Right lung (tissue), 10 donors: ENCODE measurements at places on chromosomes 12 and 14.
A peak's percentile ranks its signal among the peaks of the same experiment; 100 is the strongest.

- no peak for DNase-seq
These were observed 26.3 kb downstream of the NKX2-1 start for GRCh38 chr14:36493761-36494160.

DNA sequence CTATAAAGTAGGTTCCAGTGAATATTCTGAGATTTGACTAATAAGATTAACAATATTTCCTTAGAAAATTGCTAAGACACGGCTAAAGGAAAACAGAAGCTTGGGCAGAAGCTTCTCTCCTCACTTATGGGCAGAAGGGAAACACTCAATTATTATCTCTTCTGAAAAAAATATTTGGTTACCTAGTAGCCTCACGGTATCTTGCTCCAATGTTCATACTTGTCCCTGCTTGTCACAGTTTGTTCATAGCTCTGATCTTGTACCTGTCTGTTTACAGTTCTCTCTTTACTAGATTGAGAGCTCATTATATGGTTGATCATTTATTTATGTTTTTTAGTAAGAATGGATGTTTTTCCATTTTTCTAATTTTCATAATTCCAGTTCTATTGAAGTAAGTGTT lies 458.0 kb upstream of the ATP2B1 start:
- no peak for DNase-seq

DNA sequence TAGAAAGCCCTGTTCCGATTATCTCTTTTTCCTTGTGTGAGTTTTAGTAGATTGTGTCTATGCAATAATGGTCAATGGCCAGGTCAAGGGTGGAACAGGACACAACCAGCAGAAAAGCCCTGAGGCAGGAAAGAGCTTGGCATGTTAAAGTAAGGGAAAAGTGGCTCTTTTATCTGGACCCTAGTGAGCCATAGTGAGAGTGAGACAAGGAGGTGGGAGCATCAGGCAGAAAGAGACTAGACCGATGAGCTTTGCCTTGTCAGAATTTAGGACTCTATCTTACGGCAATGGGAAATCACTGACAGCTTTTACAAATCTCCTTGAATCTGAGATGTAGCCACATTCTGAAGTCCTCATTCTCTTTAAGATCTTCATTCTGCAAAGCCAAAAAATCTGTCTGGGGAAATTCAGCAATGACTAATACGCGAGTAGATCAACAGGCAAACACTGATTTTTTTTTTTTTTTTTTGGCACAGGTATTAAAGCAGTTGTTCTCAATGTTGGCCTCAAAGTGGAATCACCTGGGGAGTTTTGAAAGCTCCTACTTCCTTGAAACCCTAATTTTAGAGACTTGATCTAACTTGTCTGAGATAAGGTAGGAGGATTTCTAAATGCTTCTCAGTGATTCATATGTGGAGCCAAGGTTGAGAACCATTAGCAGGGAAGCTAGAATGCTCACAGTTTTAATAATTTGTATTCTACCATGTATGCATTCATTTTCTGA lies 33.9 kb downstream of the TMEM19 start:
- DNase-seq, result no peak

- DNase-seq, result no peak
These were observed 1.5 kb downstream of the COL2A1 start for GRCh38 chr12:48002773-48003218.

- DNase-seq, result no peak
These were observed 151.7 kb downstream of the PDZRN4 start for GRCh38 chr12:41339784-41340183.

DNA sequence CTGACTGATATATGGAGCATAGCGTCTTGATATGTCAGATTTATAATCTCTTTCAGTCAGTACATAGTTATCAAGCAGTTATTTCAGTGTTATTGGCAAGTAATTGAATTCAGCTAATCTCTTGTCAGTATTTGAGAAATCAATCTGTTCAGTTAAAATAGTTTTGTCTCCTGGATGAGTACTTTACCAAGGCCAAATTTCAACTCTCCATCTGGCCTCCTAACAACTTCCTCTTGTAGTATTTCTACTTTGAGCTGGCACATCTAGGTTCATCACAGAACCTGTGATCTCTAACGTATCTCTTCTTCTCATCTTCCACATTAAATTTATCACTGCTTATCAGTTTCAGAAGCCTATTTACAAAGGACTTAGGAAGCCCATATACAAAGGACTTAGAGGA lies 690.5 kb downstream of the C12orf50 start:
- DNase-seq, result no peak

DNA sequence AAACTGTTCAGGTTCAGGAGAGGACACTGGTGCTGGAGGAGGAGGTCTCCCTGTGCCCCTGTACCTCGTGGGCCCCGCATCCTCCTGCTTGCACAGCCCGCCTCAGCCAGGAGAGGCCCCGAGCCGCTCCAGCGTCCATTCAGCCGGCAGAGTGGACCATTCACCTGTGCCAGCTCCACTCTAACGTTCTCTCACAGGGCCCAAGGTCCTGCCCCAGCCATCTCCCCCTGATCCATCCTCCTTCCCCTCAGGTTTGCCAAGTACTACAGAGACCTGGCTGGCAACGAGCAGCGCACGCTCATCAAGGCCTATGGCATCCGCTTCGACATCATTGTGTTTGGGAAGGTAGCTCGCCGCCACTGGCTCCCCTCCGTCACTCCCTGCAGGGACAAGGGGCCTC lies 22.2 kb downstream of the P2RX4 start:
- DNase-seq, result no peak

GRCh38 chr14:105742531-105742848 lies 216.1 kb downstream of the TMEM121 start:
- DNase-seq, result no peak

- no peak for DNase-seq
These were observed 66.0 kb downstream of the BMP4 start for GRCh38 chr14:53890611-53891101.

GRCh38 chr14:101228949-101229541 lies 325.5 kb upstream of the RTL1 start:
- no peak for DNase-seq

- no peak for DNase-seq
These were observed 261 bp upstream of the MLH3 start for GRCh38 chr14:75051556-75051899.

DNA sequence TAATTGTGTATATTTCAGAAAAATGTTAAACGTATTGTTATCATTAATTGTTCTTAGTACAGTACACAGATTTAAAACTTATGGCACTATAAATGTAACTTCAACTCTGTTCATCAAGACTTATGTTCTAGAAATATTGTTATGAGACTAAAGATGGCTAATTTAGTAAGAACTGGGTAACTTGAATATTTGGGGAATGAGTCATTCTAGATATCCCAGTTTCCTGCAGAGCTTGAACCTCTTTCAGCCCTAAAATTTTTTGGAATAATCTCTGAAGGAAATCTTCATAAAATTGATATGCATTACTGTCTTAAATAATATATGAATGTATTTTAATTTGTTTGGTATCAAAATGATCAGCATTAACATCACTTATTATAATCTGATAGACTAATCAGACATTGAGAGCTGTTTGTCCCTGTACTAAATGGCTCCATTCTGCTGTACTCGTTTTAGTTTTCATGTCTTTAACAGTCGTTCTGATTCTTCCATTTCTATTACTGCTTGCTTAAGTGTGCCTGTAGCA lies 87.1 kb downstream of the VEZT start:
- no peak for DNase-seq

DNA sequence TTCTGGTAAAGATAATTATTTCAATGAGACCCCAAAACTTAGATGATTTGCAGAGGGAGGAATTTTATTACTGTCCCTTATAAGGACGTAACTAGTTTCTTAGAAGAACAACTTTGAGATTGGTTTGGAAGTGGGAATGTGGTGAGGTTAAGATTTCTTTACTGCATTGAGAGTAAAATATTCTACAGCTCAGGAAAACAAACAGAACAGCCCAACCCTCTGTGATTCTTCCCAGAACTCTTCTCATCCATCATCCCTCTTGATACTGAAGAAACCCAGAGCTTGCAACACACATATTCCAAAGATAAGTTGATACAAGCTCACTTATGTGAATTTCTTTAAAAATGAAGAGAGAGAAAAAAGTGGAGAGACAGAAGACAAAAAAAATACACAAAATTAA lies 234.2 kb downstream of the CRADD start:
- DNase-seq, result no peak

- DNase-seq, result no peak
These were observed 41.7 kb downstream of the SUSD6 start for GRCh38 chr14:69652942-69653684.

GRCh38 chr12:62714774-62715721 lies 219.9 kb downstream of the PPM1H start:
- peak; percentile 58 for DNase-seq

DNA sequence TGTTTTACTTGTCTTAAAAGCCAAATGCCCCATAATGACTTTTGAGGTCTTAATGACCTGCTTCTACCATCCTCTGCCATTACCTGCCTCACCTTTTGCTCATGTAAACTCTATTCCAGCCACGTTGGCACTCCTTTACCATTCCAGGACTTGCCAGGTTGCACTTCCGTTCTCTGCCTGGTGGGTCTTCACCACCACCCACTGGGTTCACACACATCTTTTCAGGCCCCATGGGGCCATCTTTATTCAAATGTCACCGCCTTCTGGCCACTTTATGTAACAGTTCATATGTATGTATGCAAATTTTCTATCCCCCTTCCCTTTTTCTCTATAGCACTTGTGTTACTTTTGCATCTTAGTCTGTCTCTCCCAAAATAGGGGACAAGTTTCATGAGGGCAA lies 57.7 kb downstream of the ATP2A2 start:
- no peak for DNase-seq

DNA sequence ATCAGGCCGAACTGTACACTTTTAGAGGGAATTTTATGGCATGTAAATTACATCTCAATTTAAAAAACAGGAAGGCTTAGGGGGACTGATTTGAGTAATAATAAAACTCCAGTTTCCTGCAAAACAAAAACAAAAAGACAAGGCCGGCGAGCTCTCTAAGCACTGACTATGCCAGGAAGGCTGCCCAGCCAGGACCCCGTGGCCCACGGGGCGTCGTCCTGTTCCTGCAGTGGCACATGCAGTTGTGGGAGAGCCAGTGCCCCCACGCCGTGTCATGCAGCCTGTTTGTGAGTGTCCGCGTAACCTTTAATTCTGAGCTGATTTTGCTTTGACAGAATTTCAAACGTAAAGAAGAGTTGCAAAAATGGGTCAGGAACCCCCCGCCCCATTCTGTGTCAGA lies 10.5 kb downstream of the XRCC3 start:
- no peak for DNase-seq

- DNase-seq, result no peak
These were observed 312.3 kb downstream of the NPAS3 start for GRCh38 chr14:33250963-33251362.

- no peak for DNase-seq
These were observed 5.7 kb upstream of the VTI1B start for GRCh38 chr14:67680121-67680602.

GRCh38 chr14:103857256-103857655 lies 9.9 kb upstream of the PPP1R13B start:
- DNase-seq, result no peak

DNA sequence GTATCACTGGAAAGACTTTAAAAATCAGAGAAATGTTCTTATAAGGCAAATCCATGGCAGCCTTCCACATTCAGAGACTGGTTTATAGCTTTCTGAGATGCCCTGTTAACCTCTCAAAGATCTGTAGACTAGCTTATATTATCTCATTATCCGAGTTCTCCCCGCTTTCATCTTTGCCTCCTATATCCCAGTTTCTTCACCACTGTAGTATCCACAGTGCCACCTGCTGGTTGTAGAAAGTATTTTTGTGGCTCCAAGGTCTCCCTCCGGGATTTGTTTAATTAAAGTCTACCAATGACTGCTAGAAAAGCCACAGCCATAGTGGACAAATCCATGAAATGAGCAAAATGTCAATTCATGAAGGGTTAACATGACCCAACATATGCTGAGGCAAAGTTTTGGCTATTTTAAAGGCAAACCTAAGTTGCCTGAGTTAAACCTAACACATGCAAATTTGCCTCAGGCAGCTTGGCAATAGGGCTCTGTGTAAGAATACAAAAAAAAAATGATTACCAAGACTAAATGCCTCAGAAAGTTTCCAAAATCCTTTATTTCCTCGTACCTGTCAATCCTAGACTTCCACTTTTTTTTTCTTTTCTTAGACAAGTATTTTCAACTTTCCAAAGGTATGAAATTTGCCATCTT lies 218.8 kb upstream of the BMP4 start:
- peak; percentile 80 for DNase-seq

DNA sequence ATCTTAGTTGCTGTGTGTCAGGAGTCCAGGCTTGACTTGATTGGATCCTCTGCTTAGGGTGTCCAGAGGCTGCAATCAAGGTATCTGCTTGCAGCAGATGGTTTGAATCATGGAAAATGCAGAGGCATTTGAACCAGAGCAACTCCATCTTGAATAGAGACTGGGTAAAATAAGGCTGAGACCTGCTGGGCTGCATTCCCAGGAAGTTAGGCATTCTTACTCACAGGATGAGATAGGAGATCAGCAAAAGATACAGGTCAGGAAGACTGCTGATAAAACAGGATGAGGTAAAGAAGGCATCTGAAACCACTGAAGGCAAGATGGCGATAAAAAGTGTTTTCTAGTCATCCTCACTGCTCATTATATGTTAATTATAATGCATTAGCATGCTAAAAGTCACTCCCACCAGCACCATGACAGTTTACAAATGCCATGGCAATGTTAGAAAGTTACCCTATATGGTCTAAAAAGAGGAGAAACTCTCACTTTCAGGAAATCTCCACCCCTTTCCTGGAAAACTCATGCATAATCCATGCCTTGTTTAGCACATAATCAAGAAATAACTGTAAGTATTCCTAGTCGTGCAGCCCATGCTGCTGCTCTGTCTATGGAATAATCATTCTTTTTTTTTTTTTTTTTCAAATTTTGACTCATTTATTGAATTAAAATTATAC lies 218.3 kb upstream of the CPNE8 start:
- DNase-seq, result no peak

DNA sequence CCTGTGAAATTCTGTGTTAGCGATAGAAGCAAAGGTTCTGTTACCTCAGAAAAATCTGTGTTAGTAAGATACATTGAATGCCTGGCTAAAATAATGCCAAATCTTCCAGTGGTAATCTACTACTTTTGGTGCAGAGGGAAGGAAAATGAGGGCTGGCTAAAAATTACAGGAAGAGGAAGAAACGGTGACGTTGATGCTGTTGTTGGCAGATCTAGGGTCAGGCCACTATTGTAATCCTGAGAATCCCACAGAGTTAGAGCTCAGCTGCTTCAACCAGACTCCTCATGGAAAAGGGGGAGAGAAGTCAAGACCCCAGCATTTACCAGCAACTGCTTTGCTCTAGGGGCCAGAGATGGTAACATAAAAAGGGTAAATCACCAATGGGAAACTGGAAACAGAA lies 145.1 kb downstream of the PPM1H start:
- DNase-seq, result no peak

DNA sequence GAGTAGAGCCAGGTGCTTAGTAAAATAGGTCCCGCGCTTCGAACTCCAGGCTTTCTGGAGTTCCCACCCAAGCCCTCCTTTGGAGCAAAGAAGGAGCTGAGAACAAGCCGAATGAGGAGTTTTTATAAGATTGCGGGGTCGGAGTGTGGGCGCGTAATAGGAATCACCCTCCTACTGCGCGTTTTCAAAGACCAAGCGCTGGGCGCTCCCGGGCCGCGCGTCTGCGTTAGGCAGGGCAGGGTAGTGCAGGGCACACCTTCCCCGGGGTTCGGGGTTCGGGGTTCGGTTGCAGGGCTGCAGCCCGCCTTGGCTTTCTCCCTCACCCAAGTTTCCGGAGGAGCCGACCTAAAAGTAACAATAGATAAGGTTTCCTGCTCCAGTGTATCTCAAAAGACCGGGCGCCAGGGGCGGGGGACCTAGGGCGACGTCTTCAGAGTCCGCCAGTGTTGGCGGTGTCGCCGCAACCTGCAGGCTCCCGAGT lies 3.6 kb downstream of the SSTR1 start:
- DNase-seq, result no peak

- DNase-seq, result peak; percentile 29
These were observed 148.1 kb upstream of the NRXN3 start for GRCh38 chr14:78022059-78022458.
